GM12892 (cell line): ENCODE measurements at places on chromosomes 1 and 21.

GRCh38 chr1:55534565-55535121 is 319.5 kb upstream of the USP24 start:
- no peak for DNase-seq

DNA sequence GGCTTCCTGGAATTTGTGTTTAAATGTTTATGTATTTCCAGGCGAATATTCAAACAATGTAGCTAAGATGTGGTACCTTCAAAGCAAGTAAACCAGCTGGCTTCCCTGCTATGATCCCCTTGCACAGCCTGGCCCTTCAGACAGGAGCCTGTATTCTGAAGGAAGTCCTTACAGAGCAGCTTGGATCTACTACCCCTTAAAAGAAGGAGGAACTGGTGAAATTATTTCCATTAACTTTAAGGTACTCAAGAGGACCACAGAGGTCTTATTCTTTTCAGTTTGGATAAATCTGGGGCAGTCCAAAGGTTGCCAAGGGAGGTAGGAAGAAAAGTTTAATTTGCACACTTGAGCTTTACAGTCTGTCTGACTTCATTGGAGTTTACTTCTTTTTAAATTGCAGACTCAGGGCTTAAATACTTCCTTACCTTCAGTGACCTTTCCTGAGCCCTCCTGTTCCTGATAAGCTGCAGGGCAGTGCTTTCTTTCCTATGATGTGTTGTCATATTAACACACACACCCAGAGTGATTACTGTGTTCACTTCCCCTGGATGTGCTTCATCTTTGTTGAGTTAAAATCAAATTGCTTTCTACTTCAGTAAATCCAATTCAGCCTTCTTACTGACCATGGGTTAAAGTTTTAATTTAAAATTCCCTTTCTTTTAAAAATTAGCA is 40.5 kb downstream of the DISC1 start:
- DNase-seq: no peak

GRCh38 chr21:33206771-33207281 is 22.9 kb upstream of the IFNAR2 start:
- no peak for DNase-seq

DNA sequence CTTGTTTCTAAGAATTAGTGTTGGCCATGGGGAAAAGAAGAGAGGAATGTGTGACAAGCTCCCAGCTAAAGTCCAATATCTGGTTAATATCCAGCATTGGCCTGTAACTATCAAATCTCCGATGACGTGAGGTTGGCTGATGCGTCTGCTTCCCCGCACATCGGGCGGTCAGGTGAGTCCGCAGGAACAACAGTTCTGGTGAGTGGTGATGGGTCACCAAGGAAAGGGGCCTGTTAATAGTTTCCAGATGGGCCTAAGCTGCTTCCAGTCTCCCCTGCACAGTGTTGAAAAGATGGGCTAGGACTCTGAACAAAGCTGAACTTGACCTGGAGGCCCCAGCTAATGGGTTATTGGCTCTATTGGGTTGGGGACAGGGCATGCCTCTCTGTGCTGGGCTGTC is 193.1 kb upstream of the EDN2 start:
- no peak for DNase-seq

DNA sequence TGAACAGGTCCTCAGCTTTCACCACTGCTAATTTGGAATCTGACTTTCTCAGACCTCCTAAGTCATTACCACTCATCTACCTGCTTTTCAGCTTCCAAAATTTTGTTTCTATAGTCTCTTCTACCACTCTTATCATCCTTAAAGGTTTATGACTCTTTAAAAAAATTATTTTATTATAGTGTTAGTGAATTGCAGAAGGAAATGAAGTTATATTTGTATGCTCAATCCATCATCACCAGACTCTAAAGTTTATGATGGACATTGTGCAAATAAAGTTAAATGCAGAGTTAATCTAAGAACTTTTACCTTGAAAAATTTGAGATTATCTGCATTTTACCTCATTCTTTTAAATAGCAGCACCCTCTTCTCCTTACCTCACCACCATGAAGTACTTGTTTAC is 14.6 kb downstream of the CDC42BPA start:
- DNase-seq: no peak

GRCh38 chr1:36906555-36906954 is 127.8 kb downstream of the GRIK3 start:
- no peak for DNase-seq

GRCh38 chr1:164320790-164321731 is 237.9 kb upstream of the PBX1 start:
- DNase-seq: no peak

GRCh38 chr1:153773096-153773921 is 1.9 kb upstream of the SLC27A3 start:
- no peak for DNase-seq

DNA sequence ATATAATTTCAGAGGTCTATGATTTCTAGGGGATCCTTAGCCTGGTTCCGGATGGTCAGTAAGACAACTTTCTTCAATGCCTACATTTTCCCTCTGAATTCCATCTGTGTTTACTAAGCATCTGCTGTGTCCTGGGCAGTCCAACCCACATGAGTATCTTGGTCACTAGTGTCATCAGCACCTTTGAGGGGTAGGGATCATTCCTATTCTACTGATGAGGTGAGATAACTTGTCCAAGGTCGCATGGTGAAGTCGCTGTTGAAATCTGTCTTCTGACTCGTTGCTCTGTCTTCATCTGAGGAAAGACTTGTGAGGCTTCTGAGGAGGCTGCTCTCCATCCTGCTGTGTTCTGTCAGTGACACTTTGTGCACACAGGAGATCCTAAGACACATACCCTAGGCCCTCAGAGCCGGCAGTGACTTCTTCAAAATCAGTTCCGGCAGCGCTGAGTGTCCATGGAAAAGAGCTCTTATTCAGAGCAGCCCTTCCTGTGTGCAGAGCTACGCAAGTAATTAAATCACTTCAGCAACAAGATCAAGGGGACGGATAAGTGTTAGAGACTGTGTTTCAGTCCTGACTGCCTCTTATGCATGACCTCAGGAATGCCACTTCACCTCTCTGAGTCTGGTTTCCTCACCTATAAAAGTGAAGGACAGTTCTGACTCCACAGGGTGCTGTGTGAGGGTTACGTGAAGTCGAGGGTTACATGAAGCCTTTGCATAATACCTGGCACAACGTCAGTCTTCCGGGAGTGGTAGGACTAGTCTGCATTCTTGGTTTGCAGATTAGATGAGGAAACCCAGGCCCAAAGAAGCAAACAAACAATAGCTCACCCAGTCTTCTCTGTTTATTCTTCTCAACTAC is 28.4 kb downstream of the AK2 start:
- no peak for DNase-seq

GRCh38 chr1:19813643-19813960 is 1.5 kb downstream of the RNF186 start:
- no peak for DNase-seq

DNA sequence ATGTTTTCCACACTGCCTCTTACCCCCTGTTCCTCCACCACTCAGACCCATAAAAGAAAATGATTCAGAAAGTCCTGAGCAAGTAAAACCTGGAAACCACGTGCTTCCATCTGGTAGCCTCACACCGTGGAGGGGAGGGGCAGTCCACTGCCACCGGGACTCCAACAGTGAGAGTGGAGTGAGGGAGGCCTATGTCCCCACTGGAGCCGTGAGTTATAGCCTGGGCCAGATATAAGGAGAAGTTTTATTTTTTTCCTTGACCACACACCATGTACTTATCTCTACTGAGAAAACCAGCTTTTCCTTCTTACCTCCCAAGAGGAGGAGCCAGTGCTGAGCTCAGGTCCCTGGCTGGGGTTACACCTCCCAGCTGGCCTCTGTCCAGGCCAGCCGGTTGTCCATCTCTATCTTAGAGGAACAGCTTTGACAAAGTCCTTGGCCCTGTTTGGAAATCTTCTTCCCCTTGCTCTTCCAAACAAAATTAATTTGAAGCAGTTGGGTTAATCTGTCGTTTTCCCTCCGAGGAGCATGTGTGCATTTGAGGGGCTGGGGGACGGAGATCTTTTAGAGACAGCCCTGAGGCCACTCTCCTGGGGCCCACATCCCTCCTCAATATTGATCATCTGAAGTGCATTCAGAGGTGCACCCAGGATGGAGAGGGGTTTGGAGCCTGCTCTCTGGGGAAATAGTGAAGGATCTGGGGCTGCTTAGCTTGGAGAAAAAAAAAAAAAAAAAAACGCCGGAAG is 49.1 kb upstream of the SERBP1 start:
- no peak for DNase-seq

DNA sequence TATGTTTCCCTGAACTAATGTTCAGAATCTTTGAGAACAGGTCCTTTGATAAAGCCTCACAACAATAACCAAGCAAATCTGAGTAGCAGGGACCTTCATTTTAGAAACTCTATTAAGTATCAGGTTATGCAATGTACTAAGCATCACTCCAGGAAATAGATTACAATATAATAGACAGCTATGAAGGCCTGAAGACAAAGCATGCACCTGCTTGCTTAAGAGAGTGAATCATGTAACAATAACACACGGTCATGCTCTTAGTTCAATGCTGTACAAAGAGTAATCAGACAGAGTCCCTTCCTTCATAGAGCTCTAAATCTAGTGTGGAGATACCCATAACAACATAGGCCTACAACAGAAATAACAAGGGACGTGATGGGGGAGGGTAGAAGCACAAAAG is 8.1 kb upstream of the CMPK1 start:
- no peak for DNase-seq

DNA sequence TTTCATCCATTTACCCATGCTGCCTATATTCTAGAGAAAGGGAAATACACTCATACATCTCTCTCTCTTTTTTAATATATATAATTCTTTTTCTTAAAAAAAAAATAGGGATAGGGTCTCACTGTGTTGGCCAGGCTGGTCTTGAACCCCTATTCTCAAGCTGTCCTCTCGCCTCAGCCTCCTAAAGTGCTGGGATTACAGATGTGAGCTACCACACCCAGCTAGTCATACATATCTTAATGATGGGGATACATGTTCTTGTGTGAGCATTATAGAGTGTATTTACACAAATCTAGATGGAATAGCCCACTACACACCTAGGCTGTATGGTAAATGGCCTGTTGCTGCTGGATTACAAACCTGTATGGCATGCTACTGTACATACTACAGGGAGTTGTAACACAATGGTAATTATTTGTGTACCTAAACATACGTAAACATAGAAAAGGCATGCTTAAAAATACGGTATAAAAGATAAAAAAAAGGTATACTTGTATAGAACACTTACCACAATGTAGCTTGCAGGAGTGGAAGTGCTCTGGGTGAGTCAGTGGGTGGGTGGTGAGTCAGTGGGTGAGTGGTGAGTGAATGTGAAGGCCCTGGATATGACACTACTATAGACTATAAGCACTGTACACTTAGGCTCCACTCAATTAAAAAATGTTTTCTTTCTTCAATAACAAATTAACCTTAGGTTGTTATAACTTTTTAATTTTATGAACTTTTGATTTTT is 72.9 kb downstream of the IVNS1ABP start:
- DNase-seq: no peak
